ENCODE measurements at places on chromosomes 3 and 15.

- DNase-seq = peak; percentile 77
Measured at GRCh38 chr3:30347679-30348216, 258.7 kb upstream of the TGFBR2 start.

- no peak for DNase-seq
Measured at GRCh38 chr3:44066806-44067205, 174.9 kb upstream of the TOPAZ1 start.

DNA sequence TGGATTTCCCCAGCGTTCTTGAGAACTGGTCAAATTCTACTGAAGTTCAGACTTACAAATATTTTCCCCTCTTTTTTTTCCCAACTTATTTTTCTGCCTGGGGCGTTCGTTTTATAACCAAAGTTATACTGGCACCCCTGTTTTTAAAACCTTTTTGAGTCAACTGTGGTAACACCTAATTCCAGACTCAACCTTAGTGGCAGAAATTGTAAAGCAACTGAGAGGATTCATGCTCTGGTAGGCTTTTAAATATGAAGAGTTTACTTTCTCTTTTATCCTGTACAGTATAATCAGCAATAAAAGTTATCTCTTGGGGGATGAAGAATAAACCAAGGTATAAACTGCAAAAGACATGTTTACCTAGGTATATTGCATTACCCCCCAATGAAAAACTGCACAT is 2.3 kb downstream of the IL5RA start:
- no peak for DNase-seq

DNA sequence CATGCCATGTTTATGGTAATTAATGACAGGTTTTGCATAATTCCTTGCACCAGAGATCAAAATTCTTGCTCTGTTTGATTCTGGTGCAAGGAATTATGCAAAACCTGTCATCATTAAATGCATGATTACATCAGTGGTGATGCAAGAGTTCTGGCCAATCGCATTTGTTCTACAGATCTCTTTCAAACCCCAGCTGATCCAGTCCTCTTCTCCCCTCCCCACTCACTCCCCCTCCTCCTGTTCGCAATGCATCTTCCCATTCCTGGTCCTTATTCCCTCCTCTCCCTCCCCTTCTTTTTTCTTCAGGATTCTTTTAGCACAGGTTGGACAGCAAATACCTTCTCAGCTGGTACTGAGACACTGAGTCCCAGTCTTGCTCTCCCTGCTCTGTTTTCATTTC is 82.1 kb downstream of the GABRB3 start:
- no peak for DNase-seq

DNA sequence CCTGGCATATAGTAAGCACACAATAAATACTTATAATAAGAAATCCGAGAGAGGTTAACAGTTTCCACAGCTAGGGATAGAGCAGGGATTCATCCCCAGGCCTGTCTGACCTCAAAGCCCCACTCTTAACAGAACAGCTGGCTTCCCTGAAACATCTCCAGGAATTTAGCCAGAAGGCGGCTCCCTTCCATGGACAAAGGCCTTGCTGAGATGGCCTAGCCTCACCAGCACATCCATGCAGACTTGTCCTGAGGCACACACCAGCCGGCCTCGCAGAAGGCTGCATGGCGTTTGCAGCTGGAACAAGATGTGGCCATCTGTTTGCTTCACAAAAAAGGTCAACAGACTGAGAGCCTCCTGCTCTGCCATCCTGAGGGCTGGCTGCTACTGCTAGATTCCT is 245.4 kb downstream of the SLCO3A1 start:
- DNase-seq = no peak

DNA sequence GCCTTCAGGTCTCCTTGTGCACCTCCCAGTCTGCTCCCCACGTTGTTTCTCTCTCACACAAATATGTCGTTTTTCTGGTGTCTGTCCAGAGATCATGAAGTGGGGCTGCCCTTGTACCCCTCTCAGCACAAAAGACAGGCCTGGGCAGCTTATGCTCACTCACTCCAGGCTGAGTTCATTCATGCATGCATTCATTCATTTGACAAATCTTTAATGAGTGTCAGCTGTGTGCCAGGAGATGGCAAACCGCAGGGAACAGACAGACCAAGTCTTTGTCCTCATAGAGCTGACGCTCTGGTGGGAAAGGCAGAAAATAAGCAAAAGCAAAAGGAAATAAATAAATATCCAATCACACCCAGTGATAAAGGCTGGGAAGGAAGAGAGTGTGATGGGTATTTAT is 7.6 kb upstream of the TRH start:
- no peak for DNase-seq

DNA sequence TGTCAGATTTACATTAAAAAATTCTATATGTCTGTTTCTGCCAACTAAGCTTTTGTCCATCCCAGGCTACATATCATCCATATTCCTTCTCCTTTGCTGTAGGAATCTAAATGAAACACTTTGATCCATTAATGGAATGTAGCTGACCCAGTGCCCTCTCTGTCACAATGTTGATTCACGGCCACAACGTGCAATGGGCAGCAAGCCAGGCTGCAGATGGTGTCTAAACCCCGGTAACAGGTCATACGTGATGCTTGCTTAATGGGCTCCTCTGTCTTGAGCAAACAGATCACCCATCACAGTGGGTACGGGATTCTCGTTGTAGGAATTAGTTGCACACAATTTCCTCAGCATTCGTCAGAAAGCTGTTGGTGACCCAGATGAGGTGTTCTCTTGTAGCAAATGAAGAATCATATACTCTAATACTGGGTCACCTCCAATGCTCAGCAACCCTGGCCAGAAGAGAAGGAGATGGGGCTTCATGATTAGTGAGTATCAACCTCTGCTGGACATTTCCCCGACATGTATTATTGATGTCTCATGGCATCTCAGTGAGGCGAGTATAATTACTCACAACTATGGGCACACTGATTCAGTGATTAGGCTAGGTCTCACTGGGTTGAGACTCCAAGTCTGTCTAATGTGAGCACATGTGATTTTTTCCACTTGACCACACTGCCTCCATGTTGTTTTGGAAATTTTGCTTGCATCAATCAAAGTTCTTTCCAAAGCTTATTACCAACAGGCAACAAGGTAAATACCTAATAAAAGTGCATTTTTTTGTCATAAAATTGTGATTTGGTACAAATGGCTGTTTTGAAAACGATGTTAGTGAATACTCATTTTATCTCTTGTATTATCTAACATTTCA is 12.9 kb upstream of the DCBLD2 start:
- no peak for DNase-seq

DNA sequence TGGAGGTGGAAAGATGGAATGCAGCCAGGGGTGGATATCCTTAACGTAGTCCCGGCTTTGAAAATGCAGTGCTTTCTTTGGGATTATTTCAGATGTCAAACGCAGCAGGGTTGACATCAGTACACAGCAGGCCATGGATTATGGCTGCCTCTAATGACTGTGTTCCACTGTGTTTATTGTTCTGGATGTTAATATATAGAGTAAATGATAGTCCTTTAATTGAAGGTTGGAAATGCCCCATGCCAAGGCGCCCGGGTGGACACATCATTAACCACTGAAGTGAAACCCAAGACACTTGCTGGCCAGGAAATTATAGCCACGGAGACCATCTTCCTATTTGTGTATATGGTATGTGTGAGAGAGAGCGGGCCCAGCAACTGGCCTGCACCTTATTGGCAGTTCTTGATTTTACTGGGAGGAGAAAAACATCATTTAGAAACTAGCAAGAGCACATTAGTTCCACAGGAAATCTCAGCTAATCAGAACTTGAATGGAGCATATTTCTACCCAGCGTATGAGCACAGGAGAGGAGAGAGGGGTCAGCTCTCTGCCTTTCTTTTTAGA is 254.9 kb upstream of the RASGRP1 start:
- no peak for DNase-seq

- no peak for DNase-seq
Measured at GRCh38 chr3:188534633-188535032, 380.7 kb downstream of the LPP start.

DNA sequence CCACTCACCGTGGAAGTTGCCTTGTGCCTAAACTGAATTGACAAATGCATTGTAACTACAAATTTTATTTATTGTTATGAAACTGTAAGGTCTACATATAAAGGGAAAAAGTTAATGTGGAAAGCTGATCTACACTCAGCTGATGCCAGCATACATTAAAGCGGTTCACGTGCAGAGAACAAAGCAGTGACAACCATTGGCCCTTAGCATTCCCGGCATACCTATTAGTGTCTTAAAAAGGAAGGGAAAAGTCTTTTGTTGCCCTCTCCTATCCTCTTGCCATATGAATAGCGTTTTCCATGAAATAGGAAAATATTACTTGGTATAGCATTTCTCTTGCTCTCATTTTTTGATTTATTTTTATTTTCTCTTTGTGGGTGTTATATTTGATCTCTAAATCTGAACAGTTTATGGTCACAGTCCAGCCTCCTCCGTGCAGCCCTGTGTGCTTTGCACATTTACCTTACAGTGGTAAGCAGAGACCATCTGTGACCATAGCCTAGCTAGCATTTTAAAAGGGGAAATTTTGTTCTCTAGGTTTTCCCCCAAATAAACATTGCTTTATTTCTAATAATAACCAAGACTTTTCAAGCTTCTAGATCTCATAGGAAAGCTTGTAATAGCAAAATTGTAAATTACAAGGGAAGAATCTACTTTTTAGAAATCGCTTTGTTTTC is 89.7 kb upstream of the CGNL1 start:
- DNase-seq = no peak

GRCh38 chr15:93730724-93731123 is 500.6 kb upstream of the MCTP2 start:
- no peak for DNase-seq

GRCh38 chr15:38528294-38528693 is 36.3 kb downstream of the RASGRP1 start:
- DNase-seq = no peak

DNA sequence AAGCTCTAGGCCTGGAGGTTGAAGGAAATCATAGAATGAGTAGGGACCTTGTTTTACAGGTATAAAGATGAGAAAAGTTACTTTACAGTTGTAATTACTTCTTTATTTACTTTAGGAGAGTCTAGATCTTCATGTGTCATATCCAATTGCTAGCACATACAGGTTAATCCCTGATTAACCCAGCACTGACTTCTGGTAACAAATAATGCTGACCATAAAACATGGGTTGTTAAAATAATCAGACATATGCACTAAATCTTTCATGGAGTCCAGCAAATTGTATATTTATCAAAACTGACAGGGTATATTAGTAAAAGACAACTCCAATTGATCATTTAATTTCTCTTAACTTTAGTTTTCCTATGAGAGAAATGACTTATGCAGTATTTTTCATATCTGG is 245.2 kb downstream of the NFKBIZ start:
- no peak for DNase-seq

DNA sequence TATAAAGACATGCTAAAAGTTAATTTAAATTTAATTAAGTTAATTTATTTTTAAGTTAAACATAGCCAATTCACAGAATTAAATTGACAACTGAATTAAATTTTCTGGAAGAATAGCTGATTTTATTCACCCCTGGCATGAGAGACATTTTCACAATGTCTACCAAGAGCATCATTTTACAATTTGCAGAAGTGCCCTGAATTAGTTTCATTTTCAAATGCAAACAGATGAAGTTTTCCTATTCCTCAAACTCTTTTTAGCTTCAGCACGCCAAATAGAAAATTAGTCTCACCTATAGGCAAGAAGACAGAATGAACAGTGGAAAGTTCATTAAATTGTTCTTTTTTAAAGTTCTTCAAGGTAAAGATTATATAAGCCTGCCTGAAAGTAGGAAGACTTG is 259.3 kb downstream of the ZBBX start:
- no peak for DNase-seq

DNA sequence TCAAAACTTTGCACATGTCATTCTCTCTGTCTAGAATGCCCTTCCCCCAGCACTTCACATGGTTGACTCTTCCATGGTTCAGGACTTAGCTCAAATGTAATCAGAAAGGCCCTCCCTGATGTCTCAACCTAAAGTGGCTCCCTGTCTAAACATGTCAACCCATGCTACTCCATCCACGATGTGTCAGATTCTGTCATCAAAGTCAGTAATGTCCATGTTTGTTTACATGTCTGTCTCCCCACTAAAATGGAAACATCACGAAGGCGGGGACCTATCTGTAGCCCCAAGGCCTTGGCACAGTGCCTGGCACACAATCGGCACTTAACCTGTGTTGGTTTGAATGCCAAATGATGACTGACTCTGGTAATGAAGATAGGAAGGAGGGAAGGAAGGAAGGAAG is 20.8 kb upstream of the SNTN start:
- DNase-seq = no peak

GRCh38 chr3:56955492-56956111 is 104.9 kb upstream of the SPATA12 start:
- DNase-seq = no peak

DNA sequence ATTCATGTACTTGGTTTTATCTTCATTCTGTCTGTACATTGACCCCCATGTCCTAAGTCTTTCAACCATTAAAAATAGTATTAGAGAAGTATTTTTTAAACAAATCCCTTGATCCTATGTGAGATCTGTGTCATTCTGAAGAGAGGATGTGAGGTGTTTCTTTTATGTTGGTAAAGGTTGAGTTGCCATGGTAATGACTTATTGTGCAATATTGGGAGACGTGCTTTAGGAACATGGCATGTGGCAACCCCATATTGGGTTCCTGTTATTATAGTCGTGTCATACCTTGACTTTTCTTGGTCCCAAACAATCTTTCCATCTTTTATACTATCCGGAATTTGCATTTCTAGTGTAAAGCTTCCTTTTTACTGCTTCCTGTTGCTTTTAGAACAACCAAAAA is 203.1 kb downstream of the KCNAB1 start:
- peak; percentile 8 for DNase-seq

DNA sequence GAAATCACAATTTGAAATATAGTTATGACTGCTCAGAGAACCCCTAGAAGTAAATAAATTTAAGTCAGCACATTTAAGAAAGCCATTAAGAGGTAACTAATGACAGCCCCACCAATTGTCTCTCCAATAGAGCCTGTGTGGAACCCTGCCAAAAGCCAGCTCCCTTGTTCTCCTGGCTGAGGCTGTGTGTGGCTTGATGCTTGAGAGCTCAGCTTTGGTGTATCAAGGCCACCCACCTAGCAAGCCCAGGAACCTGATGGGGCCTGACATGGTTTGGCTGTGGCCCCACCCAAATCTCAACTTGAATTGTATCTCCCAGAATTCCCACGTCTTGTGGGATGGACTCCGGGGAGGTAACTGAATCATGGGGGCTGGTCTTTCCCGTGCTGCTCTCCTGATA is 106.9 kb downstream of the LRRN1 start:
- DNase-seq = no peak

GRCh38 chr3:41569632-41570305 is 370.5 kb downstream of the CTNNB1 start:
- no peak for DNase-seq

All from common myeloid progenitor, CD34-positive (primary cell).